ENCODE measurements at places on chromosomes 2 and 18.

GRCh38 chr2:127054996-127055785 lies 51.8 kb downstream of the BIN1 start:
- no peak for DNase-seq

DNA sequence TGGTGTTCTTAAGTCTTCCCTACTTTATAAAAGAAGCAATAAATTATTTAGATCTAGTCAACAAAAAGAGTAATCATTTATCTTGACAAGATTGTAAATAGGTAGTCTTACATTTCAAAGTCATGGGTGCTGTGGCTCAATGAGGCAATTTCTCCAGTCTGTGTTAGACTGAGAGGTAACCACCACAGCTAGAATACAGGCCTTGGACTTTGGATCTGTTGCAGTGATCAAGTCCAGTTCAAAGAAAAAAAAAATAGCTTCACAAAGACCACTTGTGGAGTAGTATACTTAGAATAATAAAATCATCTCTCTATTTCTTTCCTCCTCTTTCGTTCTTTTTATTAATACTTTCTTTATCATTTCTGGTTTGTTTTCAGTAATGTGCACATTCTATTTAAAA lies 93.1 kb upstream of the FSIP2 start:
- no peak for DNase-seq

GRCh38 chr2:15158532-15158931 lies 402.6 kb downstream of the NBAS start:
- no peak for DNase-seq

GRCh38 chr2:3595404-3595803 lies 492 bp downstream of the COLEC11 start:
- no peak for DNase-seq

GRCh38 chr2:69742322-69742952 lies 503 bp downstream of the ANXA4 start:
- no peak for DNase-seq

GRCh38 chr2:65075176-65075575 lies 19.0 kb downstream of the CEP68 start:
- no peak for DNase-seq

All from stimulated activated CD4-positive, alpha-beta T cell treated with anti-CD3 and anti-CD28 coated beads, Interleukin-15, amount 100 ng/mL, for 24 hours (primary cell).